GM12878 (cell line): ENCODE measurements at places on chromosomes 11 and 22. TPM values are rescaled to one million over a fixed set of nuclear protein-coding genes. Genes with fewer than 3 reads are reported as not detected.

GRCh38 chr11:57745206-57745605 lies 3.9 kb downstream of the SELENOH start:
- no peak overlapping the region for H3K27ac ChIP-seq
- no peak for DNase-seq

- H3K27ac ChIP-seq, result peak overlapping the region; percentile 79
- peak overlapping the region; percentile 94 for H3K4me3 ChIP-seq
- peaks cover 3% of the 10 kb centered on the region; the same call in 1 of the 2 replicates for H3K4me1 ChIP-seq
- no peak for DNase-seq
- H3K27me3 ChIP-seq, result no peaks in the 10 kb centered on the region
- no peaks in the 10 kb centered on the region for H3K36me3 ChIP-seq
These were observed 624 bp downstream of the TMEM41B start for GRCh38 chr11:9313648-9314290.

The OR56A1 gene
- not detected in 2 replicates for polyA plus RNA-seq

The RAB39A gene
- polyA plus RNA-seq, result 2.0 and 2.4 TPM in 2 replicates

The SYTL2 gene
- polyA plus RNA-seq, result not detected in 2 replicates

GRCh38 chr11:65505466-65506289 lies 6.8 kb downstream of the MALAT1 start:
- H3K27ac ChIP-seq, result peak overlapping the region; percentile 28; the same call in 1 of the 2 replicates
- no peak for DNase-seq
- peaks cover 36% of the 10 kb centered on the region for H3K36me3 ChIP-seq
- H3K4me1 ChIP-seq, result peaks cover 10% of the 10 kb centered on the region; the same call in 1 of the 2 replicates
- peak overlapping the region; percentile 98 for H3K4me3 ChIP-seq

DNA sequence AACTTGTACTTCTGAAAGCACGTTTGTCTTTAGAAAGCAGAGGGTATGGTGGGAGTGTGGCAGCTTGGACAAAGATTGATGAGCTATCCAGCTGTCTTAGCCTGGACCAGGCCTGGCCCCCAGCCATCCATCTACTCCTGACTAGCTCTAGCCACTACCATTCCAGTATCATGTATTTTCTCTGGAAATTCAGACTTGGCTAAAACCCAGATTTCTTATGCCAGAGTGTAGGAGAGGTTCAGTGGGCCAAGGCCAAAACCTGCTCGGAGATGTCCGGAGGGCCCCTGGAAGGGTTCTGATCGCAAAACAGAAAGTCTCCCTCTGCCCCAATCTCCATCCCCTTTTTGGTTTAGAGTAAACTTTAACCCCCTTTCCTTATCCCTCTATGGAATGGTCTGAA lies 24.8 kb upstream of the MTCH2 start:
- H3K27ac ChIP-seq, result no peak overlapping the region
- H3K4me3 ChIP-seq, result no peak overlapping the region
- DNase-seq, result no peak
- H3K4me1 ChIP-seq, result no peaks in the 10 kb centered on the region
- H3K36me3 ChIP-seq, result no peaks in the 10 kb centered on the region
- H3K27me3 ChIP-seq, result no peaks in the 10 kb centered on the region

The ATXN10 gene
- 199 and 211 TPM in 2 replicates for polyA plus RNA-seq

DNA sequence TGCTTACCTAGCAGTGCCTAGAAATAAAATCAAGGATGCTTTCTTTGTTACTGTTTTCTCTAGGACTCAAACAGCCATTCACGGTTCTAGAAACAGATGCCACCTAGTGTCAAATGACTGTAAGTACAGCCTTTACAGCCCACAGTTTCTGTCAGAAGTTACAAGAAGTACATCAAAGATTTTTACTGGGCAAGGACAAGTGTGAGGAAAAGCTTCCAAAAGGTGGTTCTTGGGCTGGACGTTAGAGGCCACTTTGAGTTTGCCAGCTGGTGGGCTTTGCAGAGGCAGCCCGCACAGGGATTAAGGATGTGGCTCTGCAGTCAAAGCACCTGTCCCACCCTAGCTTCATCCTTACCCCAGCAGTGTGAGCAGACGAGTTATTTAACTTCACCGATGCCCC lies 6.9 kb downstream of the KMT5B start:
- H3K27me3 ChIP-seq, result no peaks in the 10 kb centered on the region
- H3K36me3 ChIP-seq, result no peaks in the 10 kb centered on the region
- peaks cover 20% of the 10 kb centered on the region for H3K4me1 ChIP-seq
- no peak overlapping the region for H3K27ac ChIP-seq
- DNase-seq, result no peak

DNA sequence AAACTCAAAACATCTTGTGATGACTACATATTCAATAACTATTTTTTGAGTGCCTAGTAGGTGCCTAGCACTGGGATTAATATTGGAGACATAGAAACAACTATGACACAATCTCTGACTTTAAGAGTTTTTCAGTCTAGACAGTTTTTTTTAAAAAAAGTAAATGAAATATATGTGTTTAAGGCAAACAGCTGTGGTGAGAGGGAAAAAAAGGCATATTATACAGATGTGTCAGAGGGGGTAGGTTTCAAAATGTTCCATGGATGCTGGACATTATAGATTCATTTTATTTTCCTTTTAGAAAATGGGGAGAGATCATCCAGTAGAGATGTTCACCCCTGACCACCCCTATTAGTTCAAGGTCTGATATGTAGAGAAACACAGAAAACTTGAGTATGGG lies 90.8 kb downstream of the LUZP2 start:
- no peaks in the 10 kb centered on the region for H3K4me1 ChIP-seq
- H3K36me3 ChIP-seq, result no peaks in the 10 kb centered on the region
- no peak overlapping the region for H3K4me3 ChIP-seq
- no peaks in the 10 kb centered on the region for H3K27me3 ChIP-seq
- no peak for DNase-seq

DNA sequence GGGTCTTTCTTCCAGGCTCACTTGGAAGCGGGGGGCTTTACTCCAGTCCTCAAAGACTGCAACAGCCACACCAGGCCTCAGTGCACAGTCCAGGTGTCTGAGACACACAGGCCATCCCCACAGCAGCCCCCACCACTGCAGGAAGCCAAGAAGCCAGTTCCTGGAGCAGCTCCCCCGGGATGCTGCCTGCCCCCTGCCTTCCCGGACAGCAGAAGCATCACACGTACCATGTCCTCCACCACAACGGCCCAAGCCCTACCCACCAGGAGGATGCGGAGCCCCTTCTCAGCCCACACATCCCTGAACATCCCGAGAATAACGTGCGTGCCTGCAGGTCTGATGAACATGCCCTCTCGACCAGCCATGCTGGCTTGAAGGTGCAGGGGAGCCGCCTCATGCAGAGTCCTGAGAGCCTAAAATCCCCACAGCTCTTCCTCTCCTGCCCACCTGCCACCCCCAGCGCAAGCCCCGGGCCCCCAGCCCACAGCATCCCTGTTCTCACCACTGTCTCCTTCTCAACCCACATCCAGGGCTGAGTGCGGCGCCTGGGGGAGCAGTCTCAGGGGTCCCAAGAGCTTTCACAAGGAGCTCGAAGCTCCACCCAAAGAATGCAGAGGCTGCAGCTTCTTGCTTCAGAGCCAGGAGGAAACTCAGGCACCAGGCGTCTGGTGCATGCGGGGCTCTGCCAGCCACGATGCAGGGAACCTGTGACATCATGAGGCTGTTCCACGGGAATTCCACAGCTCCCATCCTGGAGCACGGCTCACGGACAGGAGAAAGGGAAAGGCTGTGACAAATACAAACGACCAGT lies 209.6 kb downstream of the BRD1 start:
- no peak overlapping the region for H3K27ac ChIP-seq
- no peak for DNase-seq
- no peaks in the 10 kb centered on the region for H3K4me1 ChIP-seq
- no peak overlapping the region for H3K4me3 ChIP-seq

The HEPN1 gene
- polyA plus RNA-seq, result not detected in 2 replicates

DNA sequence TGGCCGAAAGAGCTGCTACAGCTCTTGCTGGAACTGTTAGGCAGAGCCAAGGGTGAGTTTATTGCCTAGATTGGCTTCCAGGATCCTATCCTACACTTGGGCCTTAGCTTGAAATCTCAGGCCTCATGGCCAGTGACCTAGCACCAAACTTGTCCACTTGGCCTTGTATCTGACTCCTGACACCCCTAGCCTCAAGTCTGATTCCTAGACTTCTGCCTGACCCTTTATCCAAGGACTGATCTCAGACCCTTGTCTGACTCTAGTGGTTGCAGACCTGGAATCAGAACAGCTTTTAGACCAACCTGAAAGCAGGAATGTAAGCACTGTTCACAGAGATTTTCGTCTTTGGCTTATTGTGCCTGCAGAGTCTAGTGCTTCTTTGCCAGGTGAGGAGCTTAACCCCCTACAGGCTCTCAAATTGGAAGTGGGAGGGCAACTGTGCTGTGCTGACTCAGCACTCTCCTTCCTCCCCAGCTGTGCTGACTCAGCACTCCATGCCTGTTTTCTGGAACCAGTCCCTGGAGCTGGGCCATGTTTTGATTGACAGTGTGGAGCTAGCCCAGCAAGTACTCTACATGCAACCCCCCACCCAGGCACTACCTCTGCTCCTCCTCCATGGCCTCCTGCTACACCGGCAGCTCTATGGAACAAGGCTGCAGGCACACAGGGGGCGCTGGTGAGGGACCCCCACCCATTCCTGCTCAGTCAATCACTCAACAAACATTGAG lies 35.1 kb downstream of the RRP8 start:
- peaks cover 1% of the 10 kb centered on the region; the same call in 1 of the 2 replicates for H3K36me3 ChIP-seq
- no peak overlapping the region for H3K4me3 ChIP-seq
- H3K27ac ChIP-seq, result no peak overlapping the region

GRCh38 chr11:119691020-119691666 lies 37.9 kb downstream of the NECTIN1 start:
- no peak overlapping the region for H3K27ac ChIP-seq
- H3K4me3 ChIP-seq, result no peak overlapping the region
- no peak for DNase-seq
- no peaks in the 10 kb centered on the region for H3K36me3 ChIP-seq

DNA sequence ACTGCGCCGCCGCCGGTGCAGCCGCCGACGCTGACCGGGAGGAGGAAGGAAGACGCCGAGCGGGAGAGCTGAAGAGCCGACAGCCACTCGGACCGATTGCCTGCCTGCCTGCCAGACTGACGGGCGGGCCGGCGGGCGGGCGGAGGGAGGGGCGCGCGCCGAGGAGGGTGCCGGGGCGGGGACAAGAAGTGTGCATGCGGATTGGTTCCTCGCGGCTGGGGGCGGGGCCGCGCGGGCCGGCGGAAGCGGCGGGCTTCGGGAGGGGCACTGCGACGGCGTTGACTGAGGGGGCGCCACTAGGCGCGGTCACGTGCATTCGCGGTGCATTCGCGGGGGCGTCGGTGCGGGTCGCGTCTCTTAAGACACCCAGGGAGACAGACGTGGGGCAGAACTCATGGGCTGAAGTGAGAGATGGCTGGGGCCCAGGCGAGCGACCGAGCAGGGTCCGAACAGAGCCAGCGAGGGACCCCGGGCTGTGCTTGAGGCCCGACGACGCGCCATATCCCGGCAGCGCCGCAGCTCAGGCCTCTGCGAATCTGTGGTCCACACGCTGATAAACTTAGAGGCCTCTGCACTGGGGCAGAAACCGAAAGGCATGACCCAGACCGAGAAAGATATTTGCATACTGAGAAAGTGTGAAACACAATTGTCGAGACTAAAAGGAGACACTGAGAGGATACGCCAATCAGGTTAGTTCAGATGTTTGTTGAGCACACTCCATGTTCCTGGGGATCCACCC lies at the start of gene MAPK1:
MAPK1 (minus strand) TSS at position 118 of the 739 bp plus-strand sequence. CDS start 205 bp downstream, outside the sequence.
- no peaks in the 10 kb centered on the region for H3K27me3 ChIP-seq
- H3K4me1 ChIP-seq, result peaks cover 12% of the 10 kb centered on the region
- peak; percentile 97 for DNase-seq
- peak within 1 kb of the TSS; percentile 70 for H3K4me3 ChIP-seq

DNA sequence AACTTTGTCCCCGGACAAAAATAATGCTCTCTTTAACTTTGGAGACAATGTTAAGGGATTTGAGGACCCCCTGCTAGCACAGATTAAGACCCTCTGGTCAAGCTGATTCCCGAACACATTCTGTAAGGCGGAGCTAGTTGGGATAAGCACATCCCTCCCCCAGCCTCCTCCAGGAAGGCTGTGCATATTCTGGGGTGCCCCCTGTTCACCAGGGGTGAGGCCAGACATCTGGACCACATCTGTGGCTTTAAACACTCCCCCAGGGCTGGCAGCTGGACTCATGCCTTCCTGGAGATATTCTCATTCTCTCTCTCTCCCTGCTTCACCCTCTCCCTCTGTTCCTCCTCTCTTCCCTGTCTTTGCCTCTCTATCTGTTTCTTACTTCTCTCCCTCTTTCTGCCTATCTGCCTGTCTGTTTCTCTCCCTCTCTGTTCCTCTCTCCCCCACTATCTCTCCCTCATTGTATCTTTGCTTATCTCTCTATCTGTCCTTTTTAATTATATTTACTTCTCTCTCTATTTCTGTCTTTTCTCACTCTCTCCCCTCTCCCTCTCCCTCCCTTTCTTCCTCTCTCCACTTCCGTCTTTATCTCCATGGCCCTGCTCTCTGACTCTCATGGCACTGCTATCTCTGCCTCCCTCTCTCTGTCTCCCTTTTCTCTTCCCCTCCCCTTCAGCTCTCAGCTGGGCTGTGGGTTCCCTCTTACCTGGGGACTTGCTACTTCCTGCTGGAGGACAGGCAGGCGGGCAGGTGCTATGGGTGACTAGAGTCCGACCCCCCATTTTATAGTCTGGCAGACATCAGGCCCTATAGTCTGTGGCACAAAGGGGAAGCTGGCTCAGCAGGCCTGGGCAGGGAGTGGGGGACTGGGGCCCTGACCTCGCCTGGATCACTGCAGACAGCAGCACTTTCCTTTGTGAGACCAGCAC lies at the start of gene CRYBB1:
CRYBB1 (minus strand) TSS at position 757 of the 929 bp plus-strand sequence. CDS start 1,708 bp downstream, outside the sequence.
- no peak within 1 kb of the TSS for H3K4me3 ChIP-seq
- no peak for DNase-seq
- no peak within 1 kb of the TSS for H3K27ac ChIP-seq
- H3K4me1 ChIP-seq, result peaks cover 18% of the 10 kb centered on the region
- no peaks in the 10 kb centered on the region for H3K36me3 ChIP-seq
- H3K27me3 ChIP-seq, result no peaks in the 10 kb centered on the region

The OR52A1 gene
- polyA plus RNA-seq, result not detected in 2 replicates

The BDNF gene
- 0.24 TPM in 1 of 2 replicates, not detected in the other for polyA plus RNA-seq

The SYNGR1 gene
- polyA plus RNA-seq, result 6.2 and 6.3 TPM in 2 replicates

The IGF2 gene
- not detected in 2 replicates for polyA plus RNA-seq

- H3K36me3 ChIP-seq, result no peaks in the 10 kb centered on the region
- H3K4me1 ChIP-seq, result no peaks in the 10 kb centered on the region
- no peaks in the 10 kb centered on the region for H3K27me3 ChIP-seq
- H3K4me3 ChIP-seq, result no peak overlapping the region
- no peak overlapping the region for H3K27ac ChIP-seq
These were observed 695.7 kb downstream of the NELL1 start for GRCh38 chr11:21364866-21365624.

- no peaks in the 10 kb centered on the region for H3K27me3 ChIP-seq
- H3K4me1 ChIP-seq, result no peaks in the 10 kb centered on the region
- peaks cover 5% of the 10 kb centered on the region; the same call in 1 of the 2 replicates for H3K36me3 ChIP-seq
These were observed 79.7 kb upstream of the HORMAD2 start for GRCh38 chr22:30000566-30000965.

- H3K4me3 ChIP-seq, result no peak within 1 kb of the TSS
- no peaks in the 10 kb centered on the region for H3K27me3 ChIP-seq
- H3K36me3 ChIP-seq, result no peaks in the 10 kb centered on the region
- H3K27ac ChIP-seq, result no peak within 1 kb of the TSS
- no peak for DNase-seq
- H3K4me1 ChIP-seq, result no peaks in the 10 kb centered on the region
These were observed at the start of gene OR9I1 for GRCh38 chr11:58125469-58125868. OR9I1 (minus strand) TSS chr11:58125530; CDS start chr11:58119444, 6,086 bp downstream.

GRCh38 chr22:46460857-46461256 lies 76.6 kb downstream of the CELSR1 start:
- DNase-seq, result no peak
- H3K4me3 ChIP-seq, result no peak overlapping the region
- no peak overlapping the region for H3K27ac ChIP-seq
- no peaks in the 10 kb centered on the region for H3K4me1 ChIP-seq

The DDIAS gene
- 21.0 and 22.6 TPM in 2 replicates for polyA plus RNA-seq

The CD6 gene
- 6.8 and 7.0 TPM in 2 replicates for polyA plus RNA-seq

GRCh38 chr11:114136686-114137640 lies 77.5 kb downstream of the ZBTB16 start:
- no peaks in the 10 kb centered on the region for H3K4me1 ChIP-seq
- H3K27ac ChIP-seq, result no peak overlapping the region
- H3K36me3 ChIP-seq, result no peaks in the 10 kb centered on the region
- no peak for DNase-seq
- H3K27me3 ChIP-seq, result peaks cover 2% of the 10 kb centered on the region
- no peak overlapping the region for H3K4me3 ChIP-seq
